Upper lobe of right lung (tissue), 1 donor: ENCODE measurements at places on chromosomes 1 and 21. TPM values are rescaled to one million over a fixed set of nuclear protein-coding genes. Genes with fewer than 3 reads are reported as not detected.

DNA sequence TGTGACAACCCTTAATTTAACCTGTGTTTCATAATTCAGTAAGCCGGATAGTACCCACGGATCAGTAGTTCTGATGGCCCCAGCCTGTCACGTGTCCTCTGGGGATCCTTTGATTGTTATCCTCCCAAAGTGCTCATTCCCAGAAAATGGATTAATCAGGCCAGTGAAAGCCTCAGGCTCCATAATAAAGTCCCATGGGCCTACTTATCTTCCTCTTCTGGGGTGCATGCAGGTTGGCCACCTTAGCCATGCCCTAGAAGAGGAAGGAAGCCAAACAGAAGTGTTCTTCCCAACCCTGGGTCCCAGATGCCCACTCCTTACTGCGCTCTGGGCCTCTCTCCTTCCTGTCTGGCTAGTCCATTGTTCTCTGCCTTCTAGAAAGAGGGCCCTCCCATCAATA, 146.1 kb downstream of the EDEM3 start:
- H3K27me3 ChIP-seq, result no peaks in the 10 kb centered on the region
- H3K4me3 ChIP-seq, result no peak overlapping the region
- peaks cover 13% of the 10 kb centered on the region for H3K4me1 ChIP-seq
- DNase-seq, result no peak
- no peaks in the 10 kb centered on the region for H3K36me3 ChIP-seq
- H3K27ac ChIP-seq, result no peak overlapping the region

- peaks cover 15% of the 10 kb centered on the region for H3K4me1 ChIP-seq
- H3K27ac ChIP-seq, result peak overlapping the region; percentile 61
- DNase-seq, result no peak
- no peak overlapping the region for H3K4me3 ChIP-seq
These were observed 16.0 kb downstream of the TNFSF4 start for GRCh38 chr1:173191011-173191705.

GRCh38 chr1:76066394-76066793, 8.2 kb upstream of the ST6GALNAC3 start:
- DNase-seq, result no peak
- H3K36me3 ChIP-seq, result no peaks in the 10 kb centered on the region
- H3K4me3 ChIP-seq, result no peak overlapping the region
- no peaks in the 10 kb centered on the region for H3K4me1 ChIP-seq
- no peaks in the 10 kb centered on the region for H3K27me3 ChIP-seq

DNA sequence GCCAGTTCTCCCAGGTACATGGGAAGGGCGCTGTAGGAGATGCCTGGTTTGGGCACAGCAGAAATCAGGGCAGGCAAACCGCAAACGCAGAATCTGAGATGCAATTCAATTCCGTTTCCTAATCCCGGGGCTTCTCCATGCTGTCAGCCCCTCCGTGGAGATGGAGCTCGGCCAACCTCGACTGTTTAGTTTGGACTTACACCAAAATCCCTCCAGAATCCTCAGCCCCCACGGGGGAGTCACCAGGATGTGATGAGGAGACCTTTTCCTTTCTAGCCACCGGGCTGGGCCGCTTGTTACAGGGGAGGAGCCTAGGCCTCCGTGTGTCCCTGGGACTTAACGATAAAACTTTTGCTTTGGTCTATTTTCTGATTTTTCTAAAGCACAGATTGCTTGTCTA, 7.9 kb downstream of the SLC2A7 start:
- H3K36me3 ChIP-seq, result no peaks in the 10 kb centered on the region
- no peak overlapping the region for H3K4me3 ChIP-seq
- no peaks in the 10 kb centered on the region for H3K4me1 ChIP-seq
- H3K27ac ChIP-seq, result no peak overlapping the region
- DNase-seq, result no peak

GRCh38 chr1:110209715-110210603, at the start of gene KCNC4:
Gene KCNC4, plus strand, starts transcription at chr1:110210314. Its CDS starts 1,186 bp downstream, at chr1:110211500.
- no peaks in the 10 kb centered on the region for H3K36me3 ChIP-seq
- H3K27ac ChIP-seq, result peak within 1 kb of the TSS; percentile 89
- DNase-seq, result peak; percentile 95
- H3K27me3 ChIP-seq, result no peaks in the 10 kb centered on the region
- peaks cover 17% of the 10 kb centered on the region for H3K4me1 ChIP-seq

GRCh38 chr1:229088711-229089110, 182.2 kb upstream of the RAB4A start:
- peaks cover 9% of the 10 kb centered on the region for H3K4me1 ChIP-seq
- H3K27me3 ChIP-seq, result no peaks in the 10 kb centered on the region
- no peak overlapping the region for H3K4me3 ChIP-seq

DNA sequence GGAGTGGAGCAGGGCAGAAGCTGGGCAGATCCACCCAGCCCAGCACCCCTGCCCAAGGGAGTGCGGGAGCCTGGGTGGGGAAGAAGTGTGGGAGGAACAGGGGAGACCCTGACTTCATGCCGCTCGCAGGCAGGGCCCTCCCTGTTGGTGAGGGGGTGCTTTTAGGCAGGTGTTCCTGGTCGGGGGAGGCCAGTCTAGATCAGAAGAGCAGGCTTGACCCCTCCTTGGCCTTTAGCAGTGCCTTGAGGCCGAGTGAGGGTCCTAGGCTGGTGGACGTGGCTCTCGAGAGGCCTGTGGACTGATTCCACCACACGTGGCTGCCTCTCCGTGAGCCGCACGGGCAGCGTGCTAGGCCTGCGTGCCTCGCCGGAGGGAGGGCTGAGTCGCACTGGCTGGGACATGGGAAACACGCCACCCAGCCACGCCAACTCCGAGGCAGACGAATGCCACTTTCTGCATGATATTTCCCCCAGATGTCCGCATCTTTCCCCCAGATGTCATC, 19.4 kb upstream of the COL18A1 start:
- DNase-seq, result peak; percentile 63
- peaks cover 10% of the 10 kb centered on the region for H3K4me1 ChIP-seq
- no peaks in the 10 kb centered on the region for H3K36me3 ChIP-seq
- H3K27ac ChIP-seq, result no peak overlapping the region
- no peak overlapping the region for H3K4me3 ChIP-seq
- H3K27me3 ChIP-seq, result no peaks in the 10 kb centered on the region

The C1orf174 gene
- total RNA-seq, result 19.9 TPM

The GCLM gene
- 24.5 TPM for total RNA-seq

The PDC gene
- total RNA-seq, result not detected

The CYYR1 gene
- total RNA-seq, result 51.3 TPM

The HSD3B1 gene
- not detected for total RNA-seq

The LCA5L gene
- total RNA-seq, result 1.8 TPM

The TIAM1 gene
- total RNA-seq, result 27.3 TPM
